ENCODE measurements at places on chromosomes 2 and 18.
A peak's percentile ranks its signal among the peaks of the same experiment; 100 is the strongest.

DNA sequence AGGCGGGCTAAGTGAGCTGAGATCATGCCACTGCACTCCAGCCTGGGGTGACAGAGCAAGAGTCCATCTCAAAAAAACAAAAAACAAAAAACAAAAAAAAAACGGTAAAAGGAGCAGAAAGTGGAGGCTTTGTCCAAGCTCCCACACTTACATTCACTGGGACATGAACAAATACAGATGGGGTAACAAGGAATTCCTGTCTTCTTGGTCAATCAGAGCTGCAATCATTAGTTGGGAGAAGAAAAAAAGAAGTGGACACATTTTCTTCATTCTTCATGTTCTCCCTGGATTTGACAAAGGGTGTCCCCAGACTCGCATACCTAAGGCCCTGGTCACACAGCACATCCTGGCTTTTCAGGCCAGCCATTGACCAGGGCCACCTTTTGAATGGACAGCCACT lies 124.6 kb downstream of the SOCS6 start:
- DNase-seq = no peak

- DNase-seq = no peak
These were observed 2.0 kb upstream of the EN1 start for GRCh38 chr2:118849226-118850167.

DNA sequence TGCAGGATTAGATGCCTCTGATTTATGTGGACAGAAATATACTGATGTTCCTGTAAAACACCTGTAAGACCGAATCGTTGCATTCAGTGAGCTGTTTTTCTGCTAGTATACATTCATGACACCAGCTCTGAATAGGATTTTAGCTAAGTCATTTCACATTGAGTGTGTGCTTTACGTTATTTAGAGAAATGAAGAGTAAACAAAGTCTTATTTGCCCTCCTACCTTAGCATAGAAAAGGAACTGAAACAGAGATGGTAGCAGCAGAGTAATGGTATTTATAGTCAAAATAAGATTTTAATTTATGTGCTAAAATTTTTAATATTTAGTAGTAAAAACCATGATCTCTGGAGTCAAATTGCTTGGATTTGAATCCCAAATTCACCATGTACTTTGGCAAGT lies 168.0 kb downstream of the CERS6 start:
- no peak for DNase-seq

GRCh38 chr18:74368901-74369705 lies 53.5 kb downstream of the C18orf63 start:
- DNase-seq = no peak

- DNase-seq = no peak
These were observed 315.2 kb downstream of the FIGN start for GRCh38 chr2:163420604-163421003.

- DNase-seq = no peak
These were observed 55.9 kb downstream of the NXPH2 start for GRCh38 chr2:138724327-138724726.

DNA sequence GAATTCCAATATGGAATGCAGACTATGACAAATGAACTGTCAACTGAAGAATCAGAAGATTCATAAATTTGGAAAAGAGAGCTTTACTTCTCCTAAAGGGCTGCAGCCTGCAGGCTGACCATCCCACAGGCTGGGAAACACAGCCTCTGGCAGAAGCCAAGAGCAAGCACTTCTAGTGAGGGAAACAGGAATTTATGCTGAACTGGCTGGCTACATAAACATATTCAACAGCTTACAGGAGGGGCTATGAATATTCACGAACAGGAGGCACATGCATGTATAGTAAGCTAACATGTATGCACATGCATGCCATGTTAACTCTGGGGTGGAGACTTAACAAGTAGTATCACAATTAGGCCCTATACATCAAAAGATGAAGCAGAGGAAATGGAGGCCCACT lies 17.6 kb downstream of the HIBCH start:
- DNase-seq = no peak

DNA sequence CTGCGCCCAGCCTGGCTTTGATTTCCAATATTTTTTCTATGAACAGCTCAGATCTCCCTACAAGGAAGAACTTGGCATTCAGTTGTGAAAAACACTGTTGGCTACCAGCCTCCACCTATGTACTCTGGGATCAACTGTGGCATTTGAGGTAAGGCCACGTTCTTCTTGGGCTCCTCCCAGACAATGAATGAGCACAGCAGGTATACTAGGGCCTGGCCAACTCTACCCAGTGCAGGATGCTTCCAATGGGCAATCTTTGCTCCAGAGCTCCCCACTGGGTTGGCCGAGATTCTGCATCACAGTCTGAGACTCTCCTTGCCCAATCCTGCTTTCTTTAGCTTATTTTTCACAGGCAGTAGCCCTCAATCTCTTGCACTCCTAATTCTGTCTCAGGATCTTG lies 75.9 kb downstream of the TMEM131 start:
- DNase-seq = no peak

GRCh38 chr18:11721720-11722119 lies 32.7 kb downstream of the GNAL start:
- no peak for DNase-seq

GRCh38 chr2:61426267-61426897 lies 44.5 kb downstream of the USP34 start:
- DNase-seq = peak; percentile 80

GRCh38 chr2:209579230-209579749 lies 155.4 kb downstream of the MAP2 start:
- peak; percentile 13 for DNase-seq

DNA sequence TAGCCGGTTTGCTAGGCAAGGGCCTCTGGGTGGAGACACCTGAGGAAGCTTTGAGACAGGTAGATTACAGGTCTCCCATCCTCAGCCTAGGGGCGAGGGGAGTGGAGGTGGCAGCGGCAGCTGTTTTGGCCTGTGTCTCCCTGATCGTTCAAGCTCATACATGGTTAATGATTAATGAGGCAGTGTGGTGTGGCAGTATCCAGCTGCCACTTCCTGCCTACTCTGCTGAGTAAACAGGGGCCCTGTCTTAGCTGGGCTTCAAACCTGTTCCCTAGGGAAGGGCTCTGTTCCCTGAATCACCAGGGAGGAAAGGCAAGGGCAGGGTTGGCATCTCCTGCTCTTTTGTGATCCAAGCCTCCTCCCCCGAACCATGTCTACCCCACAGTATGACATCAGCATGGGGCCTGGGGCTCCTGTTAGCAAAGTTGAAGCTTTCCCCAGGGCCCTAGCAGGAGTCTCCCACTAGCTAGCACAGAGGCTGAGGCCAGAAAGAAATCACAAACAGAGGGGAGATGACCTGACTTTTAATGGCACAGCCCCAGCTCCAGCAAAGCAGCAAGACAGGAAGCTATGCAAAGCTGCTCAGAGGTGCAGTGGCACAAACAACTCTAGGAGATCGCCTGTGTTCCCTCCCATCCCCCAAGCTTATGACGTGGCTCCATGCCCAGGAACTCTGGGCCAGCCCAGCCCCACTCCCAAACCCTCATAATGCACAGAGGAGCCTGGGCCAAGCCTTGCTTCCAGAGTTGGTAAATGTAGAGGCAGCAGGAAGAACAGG lies 3.7 kb upstream of the TUBA4B start:
- DNase-seq = peak; percentile 94

DNA sequence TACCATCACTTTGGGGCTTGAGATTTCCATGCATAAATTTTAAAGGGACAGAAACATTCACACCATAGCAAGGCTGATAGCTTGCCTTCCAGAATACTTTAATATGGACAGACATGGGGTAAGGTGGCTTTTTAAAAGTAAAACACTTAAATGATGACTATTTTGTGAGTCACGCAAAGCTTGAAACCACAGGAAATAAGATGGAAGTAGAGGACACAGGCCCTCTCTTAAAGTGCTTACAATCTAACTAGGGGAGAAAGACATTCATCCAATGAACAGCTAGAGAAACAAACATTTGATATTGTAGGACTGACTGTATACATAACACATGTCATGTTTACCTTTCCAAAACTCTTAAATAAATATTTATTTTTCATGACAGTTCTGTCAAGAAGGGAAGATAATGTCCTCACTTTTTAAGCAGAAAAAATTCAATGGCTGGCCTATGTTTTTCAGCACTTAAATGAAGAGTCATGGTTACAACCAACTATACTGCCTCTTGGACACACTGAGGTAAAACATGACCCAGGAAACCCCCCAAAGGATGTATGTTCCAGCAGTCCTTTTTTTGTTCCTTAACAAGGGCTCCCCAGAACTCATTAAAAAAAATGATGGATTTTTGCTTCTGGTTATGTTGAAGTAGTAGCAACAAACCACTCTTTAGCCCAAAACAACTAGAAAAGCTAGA lies 120.0 kb upstream of the RBMS1 start:
- peak; percentile 56 for DNase-seq

DNA sequence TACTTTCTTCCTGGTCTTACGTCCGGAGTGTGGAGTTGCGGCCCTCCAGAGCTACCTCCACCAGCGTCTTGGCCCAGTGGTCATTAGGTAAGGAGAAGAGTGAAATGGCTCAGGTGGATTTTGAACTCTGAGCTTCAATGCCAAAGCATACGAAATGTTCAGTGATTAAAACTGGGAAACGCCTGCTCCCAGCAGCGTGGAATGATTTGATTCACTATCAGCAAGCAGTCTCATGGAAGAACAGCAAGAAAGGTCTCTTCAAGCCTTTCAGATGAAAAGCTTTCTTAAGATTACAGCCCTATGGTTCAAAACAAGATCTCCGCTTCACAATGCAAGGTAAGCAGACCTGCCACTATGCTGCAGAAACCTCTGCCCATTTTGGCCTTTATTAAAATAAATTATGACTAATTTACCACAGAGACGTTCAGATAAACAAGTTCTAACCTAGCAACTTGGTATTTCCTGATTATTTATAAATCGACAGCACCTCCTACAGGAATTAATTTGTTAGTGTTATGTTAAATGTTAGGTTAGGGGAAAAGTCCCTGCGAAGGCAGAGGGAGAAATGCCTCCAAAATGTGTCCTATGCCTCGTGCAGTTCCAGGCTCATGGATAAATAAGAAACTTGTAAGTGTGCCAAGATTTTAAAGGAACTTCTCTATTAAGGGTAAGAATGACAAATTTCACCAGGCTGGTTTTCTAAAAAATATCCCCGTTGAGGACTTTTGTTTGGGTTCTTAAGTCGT lies 10.1 kb downstream of the SP9 start:
- peak; percentile 69 for DNase-seq

DNA sequence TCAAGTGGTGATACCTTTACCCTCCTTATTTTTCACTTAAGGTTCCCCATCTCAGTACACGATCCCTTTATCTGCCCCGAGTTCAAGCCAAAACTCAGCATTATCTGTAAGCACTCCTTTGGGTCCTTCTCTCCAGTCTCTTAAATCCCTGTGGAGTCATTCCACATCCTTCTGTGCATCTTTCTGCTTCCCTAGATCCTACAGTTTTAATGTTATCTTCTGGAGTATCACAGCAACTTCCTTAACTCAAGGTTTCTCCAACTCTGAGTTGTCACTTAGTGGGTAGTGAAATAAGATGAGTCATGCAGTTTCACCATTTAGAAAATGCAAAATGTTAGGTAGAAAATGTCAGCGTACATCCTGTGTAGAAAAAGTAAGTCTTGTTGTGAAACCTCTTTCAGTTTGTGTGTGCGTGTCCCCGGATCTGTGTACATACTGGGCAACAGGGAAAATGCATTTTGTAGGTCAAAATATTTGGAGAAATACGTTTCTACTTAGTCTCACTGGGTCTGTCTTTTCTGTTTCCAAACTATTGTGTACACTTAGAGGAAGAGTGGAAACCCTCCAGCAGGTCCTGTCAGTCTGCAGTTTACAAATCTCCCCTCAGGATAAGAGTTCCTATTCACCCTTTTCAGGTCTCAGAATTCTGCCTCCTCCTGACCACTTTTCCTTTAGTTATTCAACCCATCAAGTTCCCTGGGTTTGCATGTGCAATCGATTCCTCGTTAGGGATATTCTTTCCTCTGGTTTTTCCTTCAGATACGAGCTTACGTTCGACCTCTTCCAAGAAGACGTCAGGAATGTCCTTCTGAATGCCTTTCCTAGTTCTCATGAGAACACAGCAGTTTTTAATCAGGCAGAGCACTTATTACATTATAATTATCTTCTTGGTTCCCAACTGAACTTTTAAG lies 154.8 kb downstream of the TGIF1 start:
- peak; percentile 94 for DNase-seq

- DNase-seq = no peak
These were observed 398.8 kb downstream of the ARHGAP15 start for GRCh38 chr2:143528021-143528420.

DNA sequence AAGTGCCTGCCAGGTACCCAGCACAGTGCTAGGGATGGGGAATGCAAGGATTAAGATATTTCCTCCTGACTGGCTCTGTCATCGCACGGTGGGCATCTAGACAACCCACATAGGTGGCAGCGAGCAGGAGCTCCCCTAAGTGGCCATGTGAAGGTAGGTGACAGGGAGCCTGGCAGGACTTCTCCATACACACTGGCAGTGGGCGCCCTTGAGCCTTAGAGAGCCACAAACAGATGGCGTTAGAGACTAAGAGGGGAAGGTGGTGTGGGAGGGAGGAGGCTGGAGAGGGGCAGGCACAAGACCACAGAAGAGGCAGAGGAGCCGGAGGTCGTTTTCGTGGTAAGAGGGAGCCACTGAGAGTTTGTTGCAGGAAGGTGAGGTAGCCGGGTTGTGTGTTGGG lies 15.2 kb downstream of the PRELID3A start:
- peak; percentile 64 for DNase-seq

DNA sequence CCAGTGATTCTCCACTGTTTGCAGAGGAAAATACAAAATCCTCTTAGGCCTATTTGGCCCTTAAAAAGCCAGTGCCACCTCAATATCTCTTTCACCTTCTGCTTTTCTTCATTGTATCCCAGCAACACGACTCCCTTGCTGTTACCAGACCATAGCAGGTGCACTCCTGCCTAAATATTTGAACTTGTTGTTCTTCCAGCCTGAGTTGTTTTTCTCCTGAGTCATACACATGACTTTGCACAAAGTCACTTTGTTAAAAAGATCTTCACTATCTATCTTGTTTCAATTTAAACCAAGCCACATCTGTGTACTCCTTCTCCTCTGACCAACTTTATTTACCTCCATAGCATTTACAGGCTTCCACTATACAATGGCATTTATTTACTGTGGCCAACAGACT lies 103.6 kb downstream of the LRRTM4 start:
- DNase-seq = no peak
